CD14-positive monocyte (primary cell): ENCODE measurements at places on chromosomes 1 and 21.

GRCh38 chr1:116508984-116509980 is 61.5 kb downstream of the CD58 start:
- no peaks in the 10 kb centered on the region for H3K27me3 ChIP-seq
- H3K36me3 ChIP-seq: no peaks in the 10 kb centered on the region
- no peak overlapping the region for H3K4me3 ChIP-seq
- DNase-seq: peak; percentile 93
- H3K4me1 ChIP-seq: peaks cover 61% of the 10 kb centered on the region

DNA sequence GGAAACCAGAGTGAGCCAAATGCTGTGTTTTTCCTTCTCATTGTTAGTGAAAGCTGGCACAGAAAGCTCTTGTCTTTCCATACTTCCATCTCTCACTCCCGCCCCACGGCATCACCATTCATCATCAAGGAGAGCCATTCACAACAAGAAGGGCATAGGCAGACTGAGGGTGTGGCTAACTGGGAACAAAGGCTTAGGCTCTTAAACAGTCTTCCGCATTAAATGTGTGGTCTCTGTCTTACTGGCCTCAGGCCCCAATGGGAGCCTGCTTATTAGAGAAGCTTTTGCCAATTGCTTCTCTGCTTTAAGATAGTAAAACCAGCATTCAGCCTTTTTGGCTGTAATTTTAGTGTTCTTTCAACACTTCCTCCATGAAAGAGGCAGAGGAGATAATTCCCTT is 51.4 kb downstream of the TNFSF18 start:
- no peak overlapping the region for H3K4me3 ChIP-seq
- H3K27ac ChIP-seq: no peak overlapping the region
- no peaks in the 10 kb centered on the region for H3K36me3 ChIP-seq
- H3K27me3 ChIP-seq: no peaks in the 10 kb centered on the region
- H3K4me1 ChIP-seq: no peaks in the 10 kb centered on the region

- H3K27me3 ChIP-seq: no peaks in the 10 kb centered on the region
- no peak overlapping the region for H3K27ac ChIP-seq
- H3K4me1 ChIP-seq: peaks cover 3% of the 10 kb centered on the region
- H3K4me3 ChIP-seq: no peak overlapping the region
Measured at GRCh38 chr1:115347282-115347681, 9.2 kb upstream of the NGF start.

DNA sequence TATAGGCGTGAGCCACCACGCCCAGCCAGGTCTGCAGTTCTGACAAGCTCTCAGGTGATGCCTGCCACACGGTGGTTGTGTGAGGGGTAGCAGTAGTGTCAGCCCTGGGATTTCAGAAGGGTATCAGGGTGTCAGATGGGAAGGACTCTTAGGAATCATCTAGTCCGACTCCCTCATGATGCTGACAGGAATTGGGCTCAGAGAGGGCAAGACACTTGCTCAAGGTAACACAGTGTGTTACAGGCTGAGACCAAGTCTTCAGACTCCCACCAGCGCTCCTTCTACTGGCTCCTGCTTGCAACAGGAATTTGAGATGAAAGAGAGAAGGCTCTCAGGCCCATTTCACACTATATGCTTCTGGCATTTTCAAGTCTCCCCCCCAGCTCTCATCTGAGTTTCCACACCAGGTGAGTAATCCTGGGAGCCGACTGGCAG is 6.9 kb downstream of the HTR1D start:
- DNase-seq: no peak
- no peaks in the 10 kb centered on the region for H3K27me3 ChIP-seq
- no peak overlapping the region for H3K27ac ChIP-seq
- no peaks in the 10 kb centered on the region for H3K4me1 ChIP-seq
- no peak overlapping the region for H3K4me3 ChIP-seq
- no peaks in the 10 kb centered on the region for H3K36me3 ChIP-seq

DNA sequence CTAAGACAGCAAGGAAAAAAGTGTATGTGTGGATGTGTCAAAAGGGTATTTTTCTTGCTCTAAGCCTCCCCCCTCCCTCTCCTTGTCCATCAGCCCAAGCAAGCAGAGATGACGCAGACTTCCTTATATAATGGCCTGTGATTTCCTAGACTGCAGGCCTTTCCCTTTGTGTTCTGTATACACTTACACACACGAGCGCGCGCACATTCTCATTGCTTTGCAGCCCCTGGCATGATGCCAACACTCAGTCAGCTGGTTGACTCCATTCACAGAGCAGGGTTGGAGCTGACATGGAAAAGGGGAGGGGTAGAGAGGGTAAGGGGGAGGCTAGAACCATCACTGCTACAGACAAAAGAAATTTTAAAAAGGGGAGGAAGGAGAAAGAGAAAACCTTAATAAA is 41.8 kb downstream of the GATAD2B start:
- no peaks in the 10 kb centered on the region for H3K27me3 ChIP-seq
- peak; percentile 68 for DNase-seq
- peaks cover 8% of the 10 kb centered on the region for H3K36me3 ChIP-seq
- H3K4me1 ChIP-seq: peaks cover 18% of the 10 kb centered on the region
- H3K4me3 ChIP-seq: no peak overlapping the region

GRCh38 chr1:53516181-53516580 is 57.0 kb downstream of the DMRTB1 start:
- H3K27ac ChIP-seq: no peak overlapping the region
- no peaks in the 10 kb centered on the region for H3K4me1 ChIP-seq
- no peaks in the 10 kb centered on the region for H3K36me3 ChIP-seq
- H3K4me3 ChIP-seq: no peak overlapping the region

DNA sequence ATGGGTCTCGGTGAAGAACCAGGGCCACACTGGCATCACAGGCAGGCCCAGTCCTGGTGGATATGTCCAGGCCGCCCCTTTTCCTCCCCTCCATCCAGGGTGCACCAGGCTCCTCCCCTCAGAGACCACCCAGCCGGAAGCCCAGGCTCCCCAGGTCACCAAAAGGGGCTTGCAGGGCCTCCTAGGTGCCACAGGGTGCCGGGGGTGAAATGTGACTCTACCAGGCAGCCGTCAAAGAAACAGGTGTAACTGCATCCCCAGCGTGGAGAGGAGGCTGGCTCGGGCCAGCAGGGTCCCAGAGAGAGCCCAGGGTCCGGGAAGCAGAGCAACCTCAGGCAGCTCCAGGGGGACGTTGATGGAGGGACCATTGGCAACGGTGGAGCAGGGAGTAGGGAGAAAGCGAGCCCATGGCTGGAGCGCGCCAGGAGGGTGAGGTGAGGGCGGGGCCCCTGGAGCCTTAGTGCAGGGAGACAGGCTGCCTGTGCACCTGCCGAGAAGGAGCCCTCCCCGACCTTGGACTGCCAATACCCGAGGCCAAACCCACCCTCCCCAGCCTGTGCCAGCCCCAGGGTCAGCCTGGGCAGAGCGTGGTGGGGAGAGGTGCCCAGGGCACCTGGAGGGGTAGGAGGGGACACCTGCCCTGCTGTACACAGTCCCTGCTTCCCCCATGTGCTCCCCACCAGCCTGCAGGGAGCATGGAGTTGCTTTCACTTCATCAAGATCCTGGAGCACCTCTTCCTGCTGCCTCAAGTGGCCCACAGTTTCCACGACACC is 48.3 kb upstream of the POFUT2 start:
- no peak overlapping the region for H3K4me3 ChIP-seq
- H3K27ac ChIP-seq: no peak overlapping the region
- H3K4me1 ChIP-seq: no peaks in the 10 kb centered on the region

DNA sequence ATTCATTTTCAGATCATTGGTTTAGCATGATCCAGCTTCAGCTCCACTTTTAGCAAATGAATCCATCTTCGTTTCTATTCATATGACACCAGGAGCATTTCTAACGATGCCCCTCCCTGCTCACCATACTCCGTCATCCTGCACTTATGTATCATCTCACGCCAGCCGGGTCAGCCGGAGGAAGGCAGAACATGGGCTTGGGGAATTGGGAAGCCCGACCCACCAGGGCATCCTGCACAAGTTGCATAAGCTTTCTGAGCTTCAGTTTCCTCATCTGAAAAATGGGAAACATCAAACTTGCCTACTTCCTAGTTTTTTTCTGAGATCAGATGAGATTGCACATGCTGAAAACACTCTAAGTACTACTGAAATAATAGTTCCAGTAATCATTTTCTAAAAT is 194.7 kb downstream of the AK5 start:
- H3K27me3 ChIP-seq: no peaks in the 10 kb centered on the region
- no peaks in the 10 kb centered on the region for H3K36me3 ChIP-seq
- DNase-seq: peak; percentile 88
- H3K4me1 ChIP-seq: peaks cover 29% of the 10 kb centered on the region
- H3K4me3 ChIP-seq: peak overlapping the region; percentile 9

GRCh38 chr1:6614019-6614928 is 743 bp downstream of the PHF13 start:
- no peak overlapping the region for H3K27ac ChIP-seq
- peak; percentile 15 for DNase-seq
- H3K27me3 ChIP-seq: peaks cover 13% of the 10 kb centered on the region
- H3K4me1 ChIP-seq: peaks cover 19% of the 10 kb centered on the region
- peak overlapping the region; percentile 90 for H3K4me3 ChIP-seq
- peaks cover 3% of the 10 kb centered on the region for H3K36me3 ChIP-seq

DNA sequence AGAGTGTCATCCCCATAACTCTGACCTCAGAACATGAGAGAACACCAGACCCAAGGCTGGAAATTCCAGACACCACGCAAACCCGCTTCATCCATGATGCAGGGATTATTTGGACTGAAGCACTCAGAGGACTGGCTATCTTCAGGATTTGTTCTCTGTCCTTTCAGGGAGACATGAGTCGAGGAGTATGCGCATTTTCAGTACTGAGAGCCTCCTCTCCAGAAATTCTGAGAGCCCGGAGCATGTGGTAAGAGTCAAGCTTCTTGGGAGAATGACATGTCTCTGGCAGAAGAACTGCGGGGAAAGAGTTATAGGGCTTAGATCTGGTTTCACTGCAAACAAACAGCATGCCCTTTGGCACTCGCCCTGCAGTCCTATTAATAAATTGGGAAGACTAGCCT is 6.9 kb downstream of the LAX1 start:
- no peaks in the 10 kb centered on the region for H3K27me3 ChIP-seq
- no peaks in the 10 kb centered on the region for H3K36me3 ChIP-seq
- DNase-seq: no peak
- H3K4me1 ChIP-seq: peaks cover 15% of the 10 kb centered on the region
- H3K4me3 ChIP-seq: no peak overlapping the region

DNA sequence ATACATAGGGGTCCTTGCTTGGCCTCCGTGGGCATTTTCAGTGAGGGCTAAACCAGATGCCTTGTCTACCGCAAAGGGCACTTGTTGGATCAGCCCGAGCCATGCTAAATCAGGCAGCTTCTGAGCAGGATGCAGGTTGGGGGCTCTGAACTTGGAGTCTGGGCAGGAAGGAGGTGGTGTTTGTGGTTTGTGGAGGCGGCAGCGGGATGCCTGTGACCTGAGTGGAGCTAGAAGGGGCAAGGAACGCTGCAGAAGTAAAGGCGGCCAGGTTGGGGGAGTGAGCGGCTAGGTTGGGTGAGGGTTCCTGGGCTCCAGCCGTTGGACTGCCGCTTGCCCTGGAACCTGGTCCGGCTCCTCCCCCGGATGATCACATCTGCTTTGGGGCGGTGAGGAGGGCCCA is 183.9 kb downstream of the CAMTA1 start:
- no peaks in the 10 kb centered on the region for H3K4me1 ChIP-seq
- H3K27me3 ChIP-seq: peaks cover 8% of the 10 kb centered on the region

DNA sequence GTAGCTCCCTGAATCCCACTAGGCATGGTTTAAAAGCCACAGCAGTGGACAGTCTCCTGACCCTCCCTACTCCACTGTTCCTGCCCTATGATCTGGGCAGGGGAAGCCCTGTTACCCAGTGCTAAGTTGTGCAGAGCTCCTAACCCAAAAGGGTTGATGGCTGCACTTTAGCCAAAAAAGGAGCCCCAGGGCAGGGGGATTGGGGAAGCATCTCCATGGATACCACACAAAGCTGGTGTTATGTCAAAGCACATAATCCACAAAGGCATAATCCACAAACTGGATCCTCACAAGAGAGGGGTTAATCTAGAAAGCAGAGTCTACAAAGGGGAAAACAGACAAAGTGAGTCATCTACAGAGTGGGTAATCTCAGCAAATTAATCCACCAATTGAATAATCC is 5.7 kb downstream of the RSPO1 start:
- DNase-seq: no peak
- no peaks in the 10 kb centered on the region for H3K4me1 ChIP-seq
- no peak overlapping the region for H3K4me3 ChIP-seq
- no peaks in the 10 kb centered on the region for H3K36me3 ChIP-seq

- no peak for DNase-seq
- no peak overlapping the region for H3K27ac ChIP-seq
- H3K4me1 ChIP-seq: no peaks in the 10 kb centered on the region
- no peaks in the 10 kb centered on the region for H3K36me3 ChIP-seq
- no peak overlapping the region for H3K4me3 ChIP-seq
- H3K27me3 ChIP-seq: no peaks in the 10 kb centered on the region
Measured at GRCh38 chr1:61241973-61242381, 159.6 kb downstream of the NFIA start.

- no peaks in the 10 kb centered on the region for H3K27me3 ChIP-seq
- no peak for DNase-seq
- no peak overlapping the region for H3K4me3 ChIP-seq
- peaks cover 46% of the 10 kb centered on the region for H3K36me3 ChIP-seq
- peaks cover 15% of the 10 kb centered on the region for H3K4me1 ChIP-seq
Measured at GRCh38 chr21:43664358-43664757, 5.0 kb downstream of the RRP1B start.

- H3K27me3 ChIP-seq: no peaks in the 10 kb centered on the region
- no peak overlapping the region for H3K4me3 ChIP-seq
- H3K27ac ChIP-seq: no peak overlapping the region
- DNase-seq: no peak
- no peaks in the 10 kb centered on the region for H3K36me3 ChIP-seq
Measured at GRCh38 chr1:93977598-93977945, 68.3 kb upstream of the GCLM start.

GRCh38 chr1:215267495-215267894 is 185.0 kb downstream of the KCNK2 start:
- no peaks in the 10 kb centered on the region for H3K27me3 ChIP-seq
- H3K27ac ChIP-seq: no peak overlapping the region
- no peaks in the 10 kb centered on the region for H3K36me3 ChIP-seq
- no peaks in the 10 kb centered on the region for H3K4me1 ChIP-seq

DNA sequence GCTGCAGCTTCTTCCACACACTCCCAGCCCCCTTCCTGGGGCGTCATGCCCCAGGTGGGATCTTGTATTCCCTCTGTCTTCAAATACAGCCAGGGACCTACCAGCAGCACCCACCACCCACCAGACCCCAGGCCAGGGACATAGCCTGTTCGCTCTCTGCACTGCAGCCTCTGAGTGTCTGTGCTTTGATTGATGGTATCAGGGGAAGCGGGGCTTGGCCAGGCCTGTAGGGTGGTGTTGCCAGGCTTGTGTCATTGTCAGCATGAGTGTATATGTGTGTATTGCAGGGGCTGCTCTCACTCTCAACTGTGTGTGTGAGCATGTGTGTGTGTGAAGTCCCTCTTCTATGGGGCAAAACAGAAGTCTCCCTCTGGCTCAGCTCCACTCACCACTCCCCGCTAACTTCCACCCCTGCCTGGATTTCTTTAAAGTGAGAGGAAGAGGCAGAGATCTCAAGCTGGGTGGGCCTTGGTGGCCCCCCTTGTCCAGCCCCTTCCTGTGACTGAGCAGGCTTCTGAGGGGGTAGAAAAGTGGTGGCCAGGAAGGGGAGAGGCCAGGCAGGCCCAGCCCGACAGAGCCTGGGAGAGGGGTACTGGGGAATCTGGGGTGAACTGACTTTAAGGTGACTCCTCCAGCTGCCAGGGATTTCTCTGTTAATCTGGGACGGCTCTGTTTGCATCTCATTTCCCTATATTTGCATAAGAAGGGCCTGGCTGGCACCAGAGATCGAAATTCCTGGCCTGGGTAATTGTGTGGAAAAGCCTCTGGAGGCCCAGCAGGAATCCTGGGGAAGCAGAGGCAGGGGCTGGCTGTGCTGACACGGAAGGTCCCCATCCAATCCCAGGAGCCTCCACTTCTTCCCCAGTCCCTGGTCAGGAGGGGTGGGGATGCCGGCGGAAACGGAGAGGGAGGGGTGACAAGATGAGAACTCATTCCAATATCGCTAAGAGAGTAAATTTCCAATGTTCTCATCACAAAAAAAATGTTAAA is 18.6 kb upstream of the ADGRB2 start:
- no peak overlapping the region for H3K27ac ChIP-seq
- H3K4me1 ChIP-seq: peaks cover 3% of the 10 kb centered on the region
- H3K4me3 ChIP-seq: no peak overlapping the region
- DNase-seq: no peak
- no peaks in the 10 kb centered on the region for H3K36me3 ChIP-seq
